Fibroblast of lung (primary cell): ENCODE measurements at places on chromosomes 11 and 22.

GRCh38 chr22:32916025-32916424, 114.5 kb downstream of the TIMP3 start:
- no peak for DNase-seq

- DNase-seq: peak; percentile 41
Measured at GRCh38 chr11:46906609-46907041, 11.7 kb downstream of the LRP4 start.

DNA sequence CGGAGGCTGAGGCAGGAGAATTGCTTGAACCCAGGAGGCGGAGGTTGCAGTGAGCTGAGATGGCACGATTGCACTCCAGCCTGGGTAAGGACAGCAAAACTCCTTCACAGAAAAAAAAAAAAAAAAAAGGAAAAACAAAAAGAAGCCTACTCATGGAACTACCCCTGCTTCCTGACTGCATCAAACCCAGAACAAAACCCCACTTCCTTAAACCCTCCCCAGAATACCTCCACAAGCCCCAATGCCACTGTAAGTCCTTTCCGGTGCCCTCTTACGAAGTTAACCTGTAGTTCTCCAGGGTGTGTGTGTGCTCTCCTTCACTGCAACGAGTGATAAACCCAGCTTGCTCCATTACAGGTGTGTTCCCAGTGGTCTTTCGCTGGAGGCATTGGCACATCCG, 8.6 kb upstream of the TOLLIP start:
- no peak for DNase-seq

DNA sequence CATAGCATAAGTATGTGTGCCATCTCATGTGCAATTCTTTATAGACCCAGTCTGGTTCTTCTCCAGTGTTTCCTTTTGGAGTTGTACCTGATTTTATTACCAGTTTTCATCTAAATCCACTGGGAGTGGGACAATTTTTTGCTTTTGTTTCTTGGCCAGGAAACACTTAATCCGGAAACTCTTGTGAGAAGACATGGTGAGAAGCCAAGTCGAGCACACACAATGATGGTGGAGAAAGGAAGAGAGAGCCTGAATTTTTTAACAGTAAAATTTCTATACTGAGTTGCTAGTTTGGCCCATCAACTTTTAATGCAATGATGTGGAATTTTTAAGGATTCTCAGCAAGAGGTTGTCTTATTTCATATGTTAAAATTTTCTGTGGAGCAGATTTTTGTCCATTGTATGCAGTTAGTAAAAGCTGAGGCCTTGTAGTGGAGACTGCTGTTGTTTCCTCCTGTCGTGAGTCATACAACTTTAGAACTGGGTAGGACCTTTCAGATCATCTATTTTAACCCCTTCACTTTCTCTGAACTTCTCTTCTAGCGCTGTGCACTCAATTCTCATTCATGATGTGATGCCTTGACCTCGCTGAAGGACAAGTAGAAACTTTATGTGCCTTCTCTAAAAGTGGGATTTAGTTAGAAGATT, 17.1 kb downstream of the FAR1 start:
- no peak for DNase-seq

GRCh38 chr22:29331213-29331612, 15.7 kb upstream of the RASL10A start:
- no peak for DNase-seq

DNA sequence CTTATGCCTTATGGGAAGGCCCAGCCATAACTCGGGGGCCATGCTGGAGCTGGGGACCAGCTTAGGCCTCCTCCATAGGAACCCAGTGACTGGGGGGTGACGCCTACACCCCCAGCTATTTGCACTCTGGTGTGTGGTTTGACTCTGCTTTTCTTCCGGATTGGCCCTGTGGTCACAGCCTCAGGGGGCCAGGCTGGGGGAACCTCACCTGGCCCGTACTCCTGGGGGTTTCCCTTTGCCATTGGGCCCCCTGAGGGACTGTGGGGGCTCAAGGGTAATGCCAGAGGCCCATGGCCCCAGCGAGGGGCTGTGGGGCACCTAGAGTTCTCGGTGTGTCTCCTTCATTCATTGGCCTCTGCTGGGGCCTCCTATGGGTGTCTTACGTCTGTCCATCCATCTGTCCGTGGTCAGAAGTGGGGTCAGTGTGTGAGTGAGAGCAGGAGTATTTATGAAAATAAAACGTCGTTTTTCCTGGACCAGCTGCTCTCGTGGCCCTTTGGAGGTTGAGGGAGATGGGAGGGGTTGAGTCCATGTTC, 6.3 kb upstream of the SH3BP1 start:
- DNase-seq: no peak

GRCh38 chr11:102384419-102385079, 37.5 kb downstream of the BIRC2 start:
- DNase-seq: no peak
